ENCODE measurements at places on chromosomes 6 and 20.
A peak's percentile ranks its signal among the peaks of the same experiment; 100 is the strongest.

- no peak for DNase-seq
Measured at GRCh38 chr6:14732844-14733757, 512.8 kb upstream of the JARID2 start.

DNA sequence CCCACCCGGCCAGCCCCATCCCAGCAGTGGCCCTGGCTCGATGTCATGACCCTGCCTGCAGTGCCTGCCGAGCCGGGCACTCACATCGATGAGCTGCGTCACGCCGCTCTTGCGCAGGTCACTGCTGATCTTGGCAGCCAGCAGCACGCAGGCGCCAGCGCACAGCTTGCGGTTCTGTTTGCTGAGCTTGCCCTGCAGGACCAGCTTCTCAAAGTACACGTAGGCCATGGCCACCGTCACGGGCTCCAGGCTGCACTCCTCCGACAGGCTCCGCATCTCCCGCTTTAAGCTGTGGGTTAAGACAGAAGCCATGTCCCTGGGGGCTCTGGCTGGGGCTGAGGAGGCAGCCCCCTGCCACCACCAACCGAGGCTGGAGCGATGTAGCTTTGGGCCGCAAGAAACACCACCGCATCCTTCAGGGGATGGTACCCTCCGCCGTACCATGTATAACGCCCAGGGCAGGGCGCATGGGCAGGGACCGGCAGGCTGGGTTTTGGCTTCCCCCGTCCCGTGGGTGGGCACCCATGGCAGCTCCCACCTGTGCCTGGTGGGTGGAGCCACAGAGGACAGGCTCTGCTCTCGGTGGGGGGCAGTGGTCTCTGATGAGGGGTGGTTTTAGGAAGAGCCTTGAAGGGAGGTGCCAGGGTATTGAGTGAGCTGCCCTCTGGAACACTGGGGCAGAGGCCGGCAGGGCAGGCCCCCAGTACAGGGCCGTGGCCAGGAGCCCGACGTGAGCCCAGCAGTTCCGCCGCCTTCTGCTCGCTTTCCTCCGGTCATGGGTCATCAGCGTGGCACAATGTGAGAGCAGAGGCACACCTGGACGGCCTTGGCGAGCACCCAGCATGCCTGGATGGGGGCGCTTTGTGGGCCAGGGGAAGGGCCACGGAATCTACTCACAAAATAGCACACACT is 4.5 kb downstream of the RPS21 start:
- no peak for DNase-seq

DNA sequence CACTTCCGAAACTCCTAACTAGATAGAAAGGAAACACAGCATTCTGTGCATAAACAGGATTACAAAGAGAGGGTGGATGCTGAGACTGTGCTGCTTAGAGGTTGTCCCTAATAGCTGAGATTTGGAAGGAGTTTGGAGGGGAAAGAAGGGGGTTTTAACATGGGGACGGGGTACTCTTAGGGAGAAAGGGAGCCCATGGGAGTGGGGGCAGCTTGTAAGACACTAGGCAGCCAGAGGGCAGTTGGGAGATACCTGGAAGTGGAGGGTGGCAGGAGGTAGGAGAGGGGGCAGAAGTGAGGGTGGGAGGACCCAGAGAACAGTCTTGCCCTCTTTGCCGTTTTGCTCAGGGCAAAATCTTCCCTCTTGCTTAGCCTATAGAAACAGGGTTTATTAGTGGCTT is 16.4 kb downstream of the MANBAL start:
- DNase-seq = no peak

DNA sequence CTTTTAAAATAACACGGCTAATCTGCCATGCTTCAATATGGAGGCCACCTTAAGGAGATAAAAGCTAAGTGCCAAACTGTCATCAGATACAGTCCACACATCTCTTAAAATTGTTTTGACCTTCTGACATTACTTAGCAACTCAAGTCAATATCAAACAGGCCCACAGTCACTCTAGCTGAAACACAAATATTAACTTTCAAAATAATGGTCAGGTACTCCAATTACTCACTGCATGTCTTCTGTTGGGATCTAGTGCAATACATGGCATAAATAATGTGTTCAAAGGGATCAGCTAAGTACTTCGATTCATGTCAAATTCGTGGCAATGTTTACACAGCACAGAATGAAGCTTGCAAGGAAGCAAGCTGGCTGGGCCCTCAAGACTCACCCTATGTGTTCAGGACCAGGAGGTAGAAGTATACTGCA is 133.9 kb upstream of the BEND6 start:
- DNase-seq = no peak

DNA sequence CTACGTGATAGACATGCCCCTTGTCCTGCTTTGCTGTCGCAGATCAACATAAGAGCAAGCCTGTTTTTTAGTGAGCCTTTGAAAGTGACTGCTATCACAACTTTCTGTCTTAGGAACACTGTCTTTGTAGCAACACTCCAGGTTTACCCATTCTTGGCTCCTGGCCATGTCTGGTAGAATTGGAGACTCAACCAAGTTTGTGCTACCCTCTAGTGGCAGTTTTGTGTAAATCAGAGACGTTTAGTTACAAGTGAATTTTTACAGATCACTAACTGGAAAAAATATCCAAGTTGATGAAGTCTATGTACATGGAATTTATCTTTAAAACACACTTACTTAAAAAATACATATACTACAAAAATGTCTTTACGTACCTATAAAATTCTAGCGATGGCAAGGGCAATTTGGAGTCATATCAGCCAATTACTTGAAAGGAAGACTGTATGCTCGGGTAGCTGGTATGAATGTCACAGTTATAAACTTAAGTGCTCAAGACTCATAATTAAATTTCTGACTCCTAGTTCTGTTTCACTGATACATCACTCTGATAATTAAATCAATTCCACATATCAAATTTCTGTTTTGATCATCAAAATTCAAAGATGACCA is 101.4 kb downstream of the ADGB start:
- DNase-seq = peak; percentile 1

GRCh38 chr6:154921482-154921881 is 73.6 kb upstream of the TIAM2 start:
- DNase-seq = no peak

GRCh38 chr6:112787371-112787770 is 440.2 kb downstream of the RFPL4B start:
- no peak for DNase-seq

GRCh38 chr6:25564943-25565342 is 87.1 kb upstream of the SCGN start:
- no peak for DNase-seq

GRCh38 chr20:41003143-41003935 is 25.3 kb upstream of the TOP1 start:
- no peak for DNase-seq

DNA sequence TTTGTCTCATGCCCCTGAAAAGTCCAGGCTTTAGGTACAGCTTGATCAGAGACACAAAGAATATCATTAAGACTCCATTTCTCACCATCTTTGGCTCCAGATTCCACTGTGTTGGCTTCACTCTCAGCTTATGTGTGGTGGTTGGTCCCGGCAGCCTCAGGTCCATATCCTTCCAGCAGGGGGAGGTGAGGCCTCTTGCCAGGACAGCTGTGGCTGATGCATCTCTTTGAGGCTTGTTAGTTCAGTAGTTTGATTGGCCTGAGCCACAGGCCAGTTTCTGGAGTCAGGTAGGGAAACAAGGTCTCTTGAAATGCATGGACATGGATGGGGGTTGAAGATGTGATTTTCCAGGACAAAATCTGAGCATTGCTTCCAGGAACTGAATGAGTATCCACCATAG is 62.4 kb downstream of the JAG1 start:
- no peak for DNase-seq

- DNase-seq = no peak
Measured at GRCh38 chr20:2815242-2815900, 584 bp downstream of the C20orf141 start.

DNA sequence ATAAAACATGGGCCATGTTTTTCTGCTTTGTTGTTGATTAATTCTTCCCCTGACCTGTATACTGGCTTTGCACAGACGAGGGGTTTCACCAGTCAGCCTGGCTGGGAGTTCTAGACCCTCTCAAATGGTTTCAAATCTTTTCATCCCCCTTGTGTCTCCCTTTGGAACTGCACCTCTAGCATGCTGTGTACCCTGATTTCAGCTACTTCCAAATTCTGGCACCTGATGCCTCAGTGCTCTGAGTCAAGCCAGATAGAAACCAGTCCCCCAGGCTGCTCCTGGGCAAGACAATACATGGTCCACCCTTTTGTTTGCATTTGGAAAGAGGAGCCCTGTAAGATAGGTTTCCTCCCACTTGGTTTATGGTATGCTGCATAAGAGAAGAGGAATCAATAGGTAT is 290.2 kb downstream of the BTBD3 start:
- no peak for DNase-seq

GRCh38 chr6:32947552-32948465 is 5.1 kb downstream of the HLA-DMA start:
- no peak for DNase-seq

DNA sequence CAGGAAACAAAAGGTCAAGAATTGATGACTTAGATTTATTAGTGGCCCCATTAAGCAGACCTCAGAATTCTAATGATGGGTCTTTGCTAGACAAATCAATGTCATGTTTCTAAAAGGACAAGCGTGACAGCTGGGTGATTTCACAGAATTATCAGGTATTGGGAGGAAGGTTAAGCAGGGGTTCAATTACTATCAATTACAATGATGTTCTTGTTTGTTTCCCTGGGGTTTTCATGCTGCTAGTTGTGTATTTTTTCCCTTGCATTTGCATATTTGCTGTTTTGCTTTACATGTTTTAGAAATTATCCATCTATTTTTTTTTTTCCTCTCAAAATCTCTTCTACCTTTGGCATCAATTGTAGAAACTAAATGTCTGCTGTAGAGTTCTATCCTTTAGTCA is 27.9 kb downstream of the GNAS start:
- DNase-seq = no peak

GRCh38 chr6:157513004-157513603 is 132.1 kb downstream of the ZDHHC14 start:
- no peak for DNase-seq

GRCh38 chr20:63745961-63746731 is 6.6 kb downstream of the SLC2A4RG start:
- no peak for DNase-seq

- no peak for DNase-seq
Measured at GRCh38 chr20:32805721-32806120, 14.0 kb upstream of the MAPRE1 start.
